Activated CD4-positive, alpha-beta T cell treated with anti-CD3 and anti-CD28 coated beads, Interleukin-2, Interleukin-6, amounts not matched to agents 100 ng/mL and 50 ng/mL, durations not matched to agents 16 hours and 8 hours (primary cell): ENCODE measurements at places on chromosomes 3 and 15.

- no peak for DNase-seq
Observed at GRCh38 chr15:38351466-38351865, 98.8 kb downstream of the SPRED1 start.

GRCh38 chr3:35651426-35651825 is 12.1 kb downstream of the ARPP21 start:
- no peak for DNase-seq

- DNase-seq, result peak; percentile 34
Observed at GRCh38 chr3:158127250-158128219, 17.6 kb downstream of the RSRC1 start.

GRCh38 chr3:186221760-186222378 is 113.0 kb upstream of the ETV5 start:
- no peak for DNase-seq

GRCh38 chr3:20054549-20054987 is 14.3 kb downstream of the KAT2B start:
- peak; percentile 97 for DNase-seq

DNA sequence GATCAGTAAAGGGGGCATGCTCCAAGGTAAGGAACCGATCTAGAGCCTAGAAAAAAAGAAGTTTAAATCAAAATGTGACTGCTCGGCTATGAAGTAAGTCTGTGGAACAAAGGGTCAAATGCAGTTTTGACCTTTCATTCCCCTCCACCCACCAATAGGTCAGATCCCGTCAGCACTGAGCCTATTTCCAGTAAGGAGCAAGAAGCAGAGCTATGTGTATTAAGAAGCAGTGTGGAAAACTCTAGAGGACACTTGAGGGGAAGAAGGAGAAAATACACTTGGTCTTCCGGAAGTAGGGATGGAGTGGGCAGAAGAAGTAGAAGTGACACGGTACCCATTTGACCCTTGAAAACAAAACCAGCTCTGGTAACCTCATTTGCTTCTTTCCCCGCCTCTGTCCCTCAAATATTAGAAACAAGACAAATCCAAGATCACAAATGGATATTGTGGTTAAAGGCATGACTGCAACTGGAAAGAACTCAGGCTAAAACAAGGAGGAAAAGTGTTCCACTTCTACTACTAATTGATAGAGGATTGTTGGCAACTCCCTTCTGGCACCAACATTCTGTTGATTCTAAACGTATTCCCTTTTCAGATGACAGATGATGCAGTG is 888.3 kb upstream of the NR2F2 start:
- DNase-seq, result no peak

- DNase-seq, result no peak
Observed at GRCh38 chr3:12782172-12782815, 14.2 kb upstream of the CAND2 start.

- no peak for DNase-seq
Observed at GRCh38 chr3:197331131-197331530, 32.7 kb upstream of the DLG1 start.

- no peak for DNase-seq
Observed at GRCh38 chr3:111882194-111882593, 23.1 kb downstream of the PHLDB2 start.

GRCh38 chr3:176505878-176506621 is 691.2 kb downstream of the TBL1XR1 start:
- DNase-seq, result no peak

DNA sequence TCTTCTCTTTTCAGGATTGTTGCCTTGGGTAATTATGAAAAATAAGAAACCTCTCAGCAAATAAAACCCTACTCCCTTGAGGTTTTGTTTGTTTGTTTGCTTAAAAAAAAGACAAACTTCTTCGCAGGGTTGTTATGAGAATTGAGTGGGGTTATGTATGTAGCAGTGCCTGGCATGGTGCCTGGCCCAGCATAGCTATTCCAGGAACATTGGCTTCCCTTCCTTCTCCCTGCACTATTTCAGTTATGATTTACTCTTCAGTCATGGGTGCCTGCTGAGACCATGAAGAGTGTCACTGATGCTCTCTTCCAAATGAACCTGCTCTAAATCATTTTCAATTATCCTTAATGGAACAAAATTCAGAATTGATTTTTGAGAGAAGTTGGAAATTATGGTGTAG is 283.5 kb upstream of the ROPN1 start:
- no peak for DNase-seq

GRCh38 chr3:66113542-66113941 is 74.8 kb upstream of the MAGI1 start:
- DNase-seq, result no peak

DNA sequence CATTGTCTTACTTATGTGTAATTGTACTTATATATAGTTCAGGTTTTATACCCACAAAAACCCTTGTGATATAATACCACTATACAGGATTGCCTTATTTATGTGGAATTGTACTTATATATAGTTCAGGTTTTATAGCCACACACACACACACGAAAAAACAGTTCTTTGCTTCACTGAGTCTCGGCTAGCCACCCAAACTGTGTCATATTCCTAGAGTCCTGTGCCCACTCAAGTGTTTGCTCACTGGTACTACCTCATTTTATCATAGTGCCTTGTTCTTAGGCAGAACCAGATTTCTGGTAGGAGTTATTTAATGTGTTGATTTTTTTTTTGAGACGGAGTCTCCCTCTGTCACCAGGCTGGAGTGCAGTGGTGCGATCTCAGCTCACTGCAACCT is 12.5 kb downstream of the RASA2 start:
- no peak for DNase-seq

GRCh38 chr15:70789213-70789612 is 25.9 kb upstream of the UACA start:
- no peak for DNase-seq

DNA sequence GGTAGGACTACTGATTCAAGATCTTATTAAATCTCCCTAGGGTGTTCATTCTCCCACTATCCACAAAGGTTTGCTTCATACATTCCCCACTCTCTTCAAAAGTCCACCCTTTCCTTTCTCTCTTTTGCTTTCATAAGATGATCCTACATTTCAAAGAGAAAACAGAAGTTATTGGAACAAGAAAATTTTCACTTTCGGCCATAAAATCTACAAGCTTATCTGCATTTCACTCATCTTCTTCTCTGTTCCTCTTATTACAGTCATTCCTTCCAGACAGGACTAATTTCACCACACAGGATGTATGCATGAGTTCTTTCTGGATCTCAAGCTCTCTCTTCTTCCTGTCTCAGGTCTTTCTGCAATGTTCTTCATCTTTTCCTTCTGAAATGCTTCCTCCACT is 238.7 kb downstream of the ISL2 start:
- DNase-seq, result peak; percentile 59

DNA sequence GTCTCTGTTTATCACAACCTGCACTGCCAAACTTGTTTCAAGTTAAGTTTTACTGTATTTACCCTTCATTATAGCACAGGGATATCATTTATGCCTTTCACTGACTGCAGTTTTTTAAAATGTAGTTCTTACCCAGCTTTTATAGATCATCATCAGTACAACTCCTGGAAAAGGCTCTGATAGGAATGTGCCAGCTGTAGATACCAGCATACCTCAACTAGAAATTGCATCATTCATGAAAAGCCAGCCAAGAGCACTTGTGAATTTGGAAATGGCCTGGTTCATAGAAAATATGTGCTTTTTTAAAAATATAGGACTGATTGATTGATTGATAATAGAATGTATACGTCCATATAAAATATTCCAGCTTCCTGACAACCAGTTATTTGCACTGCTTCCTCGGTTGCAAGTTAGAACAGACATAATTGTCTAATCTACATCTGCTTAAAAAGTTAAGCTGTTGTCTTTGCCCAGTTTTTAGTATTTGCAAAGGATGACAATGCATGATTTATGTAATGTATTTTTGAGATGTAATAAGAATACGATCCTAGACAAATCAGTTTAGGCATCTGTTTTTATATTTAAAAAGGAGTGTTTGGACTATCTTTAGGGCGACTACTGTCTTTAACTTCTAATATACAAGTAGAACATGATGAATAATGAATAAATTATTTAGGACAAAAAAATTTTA is 58.5 kb downstream of the DCUN1D1 start:
- no peak for DNase-seq

GRCh38 chr3:66498687-66499621 is 1.9 kb downstream of the LRIG1 start:
- no peak for DNase-seq

- no peak for DNase-seq
Observed at GRCh38 chr15:100559330-100559729, 30.6 kb upstream of the CERS3 start.

DNA sequence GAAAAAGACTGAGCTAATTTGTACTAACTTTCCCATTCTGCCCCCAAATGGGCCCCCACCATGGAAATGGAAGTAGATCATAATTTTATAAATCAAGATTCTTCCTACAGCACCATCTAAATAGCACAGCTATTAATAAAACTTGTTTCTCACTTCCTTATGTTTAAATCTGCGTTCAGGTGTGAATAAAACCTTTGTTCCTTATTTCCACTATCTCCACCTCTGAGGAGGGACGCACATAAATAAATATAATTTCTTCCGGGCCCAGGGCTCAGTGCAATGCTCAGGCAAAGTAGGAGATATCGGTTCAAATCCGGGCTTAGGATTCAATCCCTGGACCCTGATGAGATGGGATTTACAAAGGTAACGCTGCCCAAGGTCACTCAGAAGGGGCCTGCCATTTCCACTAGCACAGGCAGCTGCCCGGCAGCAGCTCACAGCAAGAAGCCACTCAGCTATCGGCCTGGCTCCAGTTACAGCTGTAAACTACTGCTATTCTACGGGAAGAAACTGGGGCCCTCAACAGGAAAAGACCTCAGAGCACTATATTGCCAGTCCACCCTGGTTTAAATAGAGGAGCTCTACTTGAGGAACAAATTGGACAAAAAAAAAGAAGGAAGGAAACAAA is 52.5 kb downstream of the FOXP1 start:
- no peak for DNase-seq

DNA sequence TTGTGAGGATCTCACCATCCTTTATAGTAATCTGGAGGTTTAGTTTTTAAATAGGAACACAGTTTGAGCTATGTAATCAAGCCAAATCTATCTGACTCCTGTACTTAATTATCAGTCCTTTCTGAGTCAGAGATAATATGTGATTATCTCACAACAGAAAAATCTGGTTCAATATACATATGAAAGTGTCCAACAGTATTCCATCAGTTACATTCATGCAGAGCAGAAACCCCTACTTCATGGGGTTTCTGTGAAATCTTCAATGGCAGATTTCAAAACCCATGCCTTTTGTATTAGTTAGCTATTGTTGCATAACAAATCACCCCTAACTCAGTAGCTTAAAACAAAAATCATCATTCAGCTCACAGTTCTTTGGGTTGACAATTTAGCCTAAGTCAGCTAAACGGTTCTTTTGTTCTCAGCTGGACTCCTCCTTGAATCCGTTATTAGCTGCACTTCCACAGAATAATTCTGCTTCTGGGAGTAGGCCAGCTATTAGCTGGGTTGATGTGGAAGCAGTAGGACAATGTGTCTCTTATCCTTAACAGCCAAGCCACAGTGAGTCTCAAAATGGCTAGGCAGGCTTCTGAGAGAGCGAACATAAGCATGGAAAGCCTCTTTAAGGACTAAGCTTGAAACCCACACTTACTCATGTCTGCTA is 42.9 kb upstream of the ARPP21 start:
- no peak for DNase-seq

DNA sequence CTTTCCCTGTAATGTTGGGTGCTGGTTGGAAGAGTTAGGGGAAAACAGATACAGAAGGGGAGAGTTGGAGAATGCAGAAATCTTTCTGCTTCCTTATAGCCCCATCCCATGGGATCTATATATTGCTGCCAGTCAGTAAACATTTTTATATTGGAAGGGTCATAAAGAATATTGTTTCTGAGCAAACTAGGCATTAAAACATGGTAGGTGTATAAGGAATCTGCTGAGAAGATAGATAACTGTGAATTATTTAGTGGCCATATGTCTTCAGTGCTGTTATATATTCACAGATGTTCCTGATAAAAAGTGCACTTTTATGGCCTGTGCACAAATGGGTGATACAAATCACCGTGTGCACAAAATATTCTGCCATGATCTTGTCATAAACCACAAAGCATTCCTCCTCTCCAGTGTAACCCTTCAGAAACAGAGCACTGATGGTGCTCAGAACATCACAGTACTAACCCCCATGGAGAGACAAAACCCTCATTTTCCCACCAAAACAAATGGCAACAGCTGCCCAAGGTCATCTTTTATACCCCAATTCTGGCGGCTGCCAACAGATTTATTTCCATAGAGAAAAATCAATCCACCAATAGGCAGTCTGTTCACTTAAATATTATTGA is 269.3 kb downstream of the SLC9A9 start:
- DNase-seq, result no peak

GRCh38 chr3:143302638-143303171 is 183.1 kb downstream of the CHST2 start:
- no peak for DNase-seq

GRCh38 chr3:72690629-72691028 is 157.6 kb downstream of the SHQ1 start:
- DNase-seq, result no peak

- peak; percentile 90 for DNase-seq
Observed at GRCh38 chr15:74382004-74382816, 14.8 kb upstream of the CYP11A1 start.

GRCh38 chr15:46848704-46849103 is 868.6 kb upstream of the SEMA6D start:
- no peak for DNase-seq

DNA sequence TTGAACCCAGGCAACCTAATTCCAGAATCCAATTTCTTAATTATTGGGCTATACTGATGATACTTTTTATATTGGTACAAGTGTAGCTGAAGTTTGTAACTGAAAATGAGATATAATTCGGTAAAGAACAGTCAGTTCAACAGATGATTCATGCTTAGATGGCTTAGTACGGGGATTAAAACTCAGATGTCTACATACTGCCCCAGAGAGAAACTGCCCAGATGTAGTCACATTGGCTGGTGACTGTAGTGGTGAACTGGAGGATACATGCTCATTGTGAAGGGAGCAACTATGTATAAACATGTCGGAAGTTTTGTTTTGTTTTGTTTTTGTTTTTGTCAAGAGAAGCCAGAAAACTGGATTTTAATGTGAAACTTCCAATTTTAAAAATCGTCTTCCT is 179.6 kb downstream of the ADAMTSL3 start:
- no peak for DNase-seq

- no peak for DNase-seq
Observed at GRCh38 chr3:67094774-67095173, 96.7 kb downstream of the KBTBD8 start.

GRCh38 chr3:68972358-68972979 is 40.1 kb upstream of the TAFA4 start:
- DNase-seq, result peak; percentile 57

- no peak for DNase-seq
Observed at GRCh38 chr3:123653221-123653682, 68.4 kb upstream of the HACD2 start.

GRCh38 chr3:176412771-176413170 is 784.5 kb downstream of the TBL1XR1 start:
- DNase-seq, result no peak

DNA sequence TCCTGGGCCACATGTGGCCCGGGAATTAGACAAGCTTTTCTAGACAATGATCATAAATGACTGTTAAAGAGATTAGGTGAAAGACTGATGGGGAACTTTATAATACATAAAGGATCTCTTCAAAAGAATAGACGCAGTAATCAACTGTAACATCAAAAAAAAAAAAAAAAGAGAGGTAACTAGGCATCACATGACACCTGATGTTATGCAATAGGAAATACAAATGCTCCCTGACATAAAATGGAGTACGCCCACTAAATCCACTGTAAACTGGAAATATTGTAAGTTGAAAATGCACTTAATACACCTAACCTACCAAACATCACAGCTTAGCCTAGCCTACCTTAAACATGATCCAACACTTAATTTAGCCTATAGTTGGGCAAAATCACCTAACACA is 27.2 kb downstream of the GSK3B start:
- DNase-seq, result no peak
